Activated T-cell treated with anti-CD3 and anti-CD28 coated beads for 1 hour (primary cell): ENCODE measurements at places on chromosomes 6 and 20.

GRCh38 chr6:72911463-72912155 is 289.7 kb downstream of the KCNQ5 start:
- DNase-seq: no peak

- no peak for DNase-seq
Observed at GRCh38 chr6:154569156-154569862, 58.8 kb upstream of the CNKSR3 start.

DNA sequence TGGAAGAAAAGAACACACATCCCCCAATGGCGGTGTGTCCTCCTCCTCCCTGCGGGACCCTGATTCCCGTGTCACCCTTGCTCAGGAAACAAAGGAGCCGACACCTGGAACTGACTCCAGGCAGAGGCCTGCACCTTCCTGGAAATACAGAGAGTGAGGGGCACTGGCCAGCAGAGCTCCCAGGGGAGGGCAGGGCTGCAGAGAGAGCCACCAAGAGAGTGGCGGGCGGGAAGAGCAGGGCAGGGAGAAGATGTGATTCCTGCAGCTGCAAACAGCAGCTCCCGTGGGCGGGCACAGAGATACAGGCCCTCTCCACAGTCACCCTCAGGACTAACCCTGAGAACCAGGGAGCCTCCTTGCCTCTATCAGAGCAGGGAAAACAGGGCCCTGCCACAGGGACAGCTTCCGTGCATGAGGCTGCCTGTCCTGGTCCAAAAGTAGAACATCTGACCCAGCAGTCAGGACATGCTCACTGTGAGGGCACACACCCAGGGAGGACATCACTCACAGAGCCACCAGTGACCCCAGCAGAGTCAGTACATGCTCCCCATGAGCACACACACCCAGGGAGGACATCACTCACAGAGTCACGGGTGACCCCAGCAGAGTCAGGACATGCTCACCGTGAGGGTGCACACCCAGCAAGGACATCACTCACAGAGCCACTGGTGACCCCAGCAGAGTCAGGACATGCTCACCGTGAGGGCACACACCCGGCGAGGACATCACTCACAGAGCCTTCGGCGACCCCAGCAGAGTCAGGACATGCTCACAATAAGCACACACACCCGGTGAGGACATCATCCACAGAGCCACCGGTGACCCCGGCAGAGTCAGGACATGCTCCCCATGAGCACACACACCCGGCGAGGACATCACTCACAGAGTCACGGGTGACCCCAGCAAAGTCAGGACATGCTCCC is 193.1 kb downstream of the DLL1 start:
- DNase-seq: no peak

DNA sequence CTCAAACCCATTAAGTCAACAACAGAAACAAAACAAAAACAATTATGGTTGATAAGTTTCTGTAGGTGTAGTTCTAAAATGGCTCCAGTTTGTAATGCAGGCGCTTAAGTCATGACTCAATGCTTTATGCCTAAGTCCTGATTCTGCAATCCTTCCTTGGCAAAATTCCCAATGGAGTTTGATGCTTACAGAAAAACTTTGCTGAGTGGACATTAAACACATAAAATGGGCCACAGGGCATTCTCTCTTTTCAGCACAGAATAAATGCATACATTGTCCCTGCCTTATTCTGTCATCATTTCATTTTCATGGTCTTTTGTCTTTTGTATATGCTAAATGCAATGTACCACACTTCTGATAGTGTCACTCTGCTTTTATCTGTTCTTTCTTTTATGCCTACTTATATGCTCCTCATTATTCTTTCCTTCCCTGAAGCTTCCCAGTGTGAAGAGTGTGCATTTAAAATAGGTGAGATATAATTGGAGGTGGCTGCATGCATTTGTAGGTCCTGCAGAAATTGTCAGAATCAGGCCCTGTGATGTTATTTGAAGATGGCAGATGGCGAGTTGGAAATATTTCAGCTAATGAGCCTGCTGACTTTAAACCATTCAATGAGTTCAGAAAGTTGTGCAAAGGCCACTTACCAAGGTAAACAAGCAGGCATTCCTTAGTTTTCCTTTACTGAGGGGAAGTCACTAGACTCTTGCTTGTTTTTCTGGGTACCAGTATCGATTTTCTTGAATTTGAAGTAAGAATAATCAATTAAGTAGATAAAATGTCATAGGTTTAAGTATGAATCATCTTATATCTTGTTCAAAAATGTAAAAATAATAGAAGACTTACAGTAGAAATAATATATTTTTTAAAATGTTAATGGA is 313.1 kb downstream of the TRDN start:
- DNase-seq: no peak

DNA sequence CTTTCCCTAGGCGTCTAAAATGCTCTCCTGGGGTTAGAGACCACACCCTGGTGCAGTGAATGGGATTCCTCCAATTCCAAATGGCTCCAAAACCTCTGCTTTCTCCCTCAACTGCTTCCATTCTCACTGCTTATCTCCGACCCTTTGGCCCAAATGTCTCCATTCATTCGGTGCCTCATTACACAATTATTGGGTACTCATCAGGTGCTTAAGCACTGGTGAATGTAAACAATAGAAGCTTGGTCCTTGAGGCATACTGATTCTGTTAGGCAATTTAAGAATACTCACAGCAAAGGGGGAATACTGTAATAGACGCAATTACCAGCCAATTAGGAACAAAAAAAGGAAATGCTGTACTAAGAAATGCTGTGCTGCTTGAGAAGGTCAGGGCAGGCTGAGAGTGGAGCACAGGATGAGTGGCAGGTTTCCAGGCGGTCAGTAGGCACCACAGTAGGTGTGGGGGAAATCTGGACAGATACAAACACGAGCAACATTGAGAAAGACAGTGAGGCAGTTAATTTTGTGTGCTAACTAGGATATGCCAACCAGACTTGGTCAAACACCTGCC is 23.0 kb downstream of the GMDS start:
- no peak for DNase-seq

DNA sequence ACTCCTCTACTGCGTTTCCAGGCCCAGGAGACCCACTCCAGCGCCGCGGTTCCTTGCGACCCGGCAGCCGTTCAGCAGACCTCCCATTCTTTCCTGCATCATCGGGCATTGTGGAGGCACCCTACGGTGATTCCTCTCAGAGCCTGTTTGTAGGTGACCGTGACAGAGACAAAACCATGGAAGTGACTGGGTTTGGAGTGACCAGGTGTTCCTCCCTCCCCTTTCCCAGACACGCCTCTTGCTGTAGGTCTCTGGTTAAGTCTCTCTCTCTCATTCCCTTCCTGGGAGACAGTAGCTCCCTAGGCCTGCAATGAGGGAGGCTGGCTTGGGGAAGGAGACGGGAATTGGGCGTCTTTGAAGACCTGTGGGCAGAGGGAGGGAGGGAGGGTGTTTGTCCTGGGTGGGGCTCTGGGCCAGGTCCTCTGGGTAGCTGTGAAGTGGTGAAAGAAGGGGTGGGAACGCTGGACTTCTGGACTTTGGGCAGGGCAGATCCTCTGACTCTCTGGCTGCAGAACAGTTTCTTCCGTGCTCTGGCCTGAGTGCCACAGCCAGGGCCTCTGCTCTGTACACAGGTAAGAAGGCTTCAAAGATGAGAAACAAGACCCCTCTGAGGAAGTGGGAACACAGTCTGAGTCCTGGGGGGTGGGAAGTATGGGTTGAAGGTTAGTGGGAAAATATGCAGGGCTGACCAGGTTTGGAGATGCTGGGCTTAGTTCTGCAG is 763 bp downstream of the KLC4 start:
- DNase-seq: no peak

DNA sequence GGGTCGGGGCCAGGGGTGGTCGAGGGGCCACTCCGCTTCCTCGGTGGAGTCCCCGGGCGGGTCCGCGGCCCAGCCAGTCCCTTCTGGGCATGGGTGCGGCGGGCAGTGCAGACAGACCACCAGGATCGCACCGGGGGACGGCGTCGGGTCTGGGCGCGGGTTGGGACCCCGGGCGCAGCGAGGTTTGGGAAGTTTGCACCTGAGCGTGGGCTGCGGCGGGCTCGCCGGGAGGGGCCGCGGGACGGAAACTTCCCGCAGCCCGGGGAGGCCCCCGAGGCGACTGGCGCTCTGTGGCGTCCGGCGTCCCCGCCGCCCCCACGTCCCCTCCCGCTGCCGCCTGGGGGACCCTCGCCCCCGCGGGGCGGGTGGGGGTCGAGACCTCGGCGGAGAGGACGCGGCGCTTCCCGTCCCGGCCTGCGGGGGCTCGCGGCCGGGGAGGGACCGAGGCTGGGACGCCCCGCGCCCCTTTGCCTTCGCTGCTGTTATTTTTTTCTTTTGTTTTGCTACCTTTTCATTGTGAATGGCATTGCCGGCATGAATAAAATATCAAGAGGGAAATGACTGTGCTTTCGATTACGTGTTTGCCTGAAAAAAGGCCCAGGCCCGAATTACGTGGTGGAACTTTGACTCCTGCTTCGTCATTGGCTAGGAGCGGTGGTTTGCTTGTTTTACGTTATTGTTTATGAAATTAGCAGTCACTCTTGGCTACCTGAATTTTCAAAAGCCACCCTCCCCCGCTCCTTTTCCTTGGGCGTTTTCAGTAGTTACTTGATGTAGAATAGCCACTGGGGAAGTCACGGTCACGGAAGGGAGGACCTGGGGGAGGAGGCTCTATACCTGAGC is 703 bp downstream of the SNX9 start:
- DNase-seq: peak; percentile 46

DNA sequence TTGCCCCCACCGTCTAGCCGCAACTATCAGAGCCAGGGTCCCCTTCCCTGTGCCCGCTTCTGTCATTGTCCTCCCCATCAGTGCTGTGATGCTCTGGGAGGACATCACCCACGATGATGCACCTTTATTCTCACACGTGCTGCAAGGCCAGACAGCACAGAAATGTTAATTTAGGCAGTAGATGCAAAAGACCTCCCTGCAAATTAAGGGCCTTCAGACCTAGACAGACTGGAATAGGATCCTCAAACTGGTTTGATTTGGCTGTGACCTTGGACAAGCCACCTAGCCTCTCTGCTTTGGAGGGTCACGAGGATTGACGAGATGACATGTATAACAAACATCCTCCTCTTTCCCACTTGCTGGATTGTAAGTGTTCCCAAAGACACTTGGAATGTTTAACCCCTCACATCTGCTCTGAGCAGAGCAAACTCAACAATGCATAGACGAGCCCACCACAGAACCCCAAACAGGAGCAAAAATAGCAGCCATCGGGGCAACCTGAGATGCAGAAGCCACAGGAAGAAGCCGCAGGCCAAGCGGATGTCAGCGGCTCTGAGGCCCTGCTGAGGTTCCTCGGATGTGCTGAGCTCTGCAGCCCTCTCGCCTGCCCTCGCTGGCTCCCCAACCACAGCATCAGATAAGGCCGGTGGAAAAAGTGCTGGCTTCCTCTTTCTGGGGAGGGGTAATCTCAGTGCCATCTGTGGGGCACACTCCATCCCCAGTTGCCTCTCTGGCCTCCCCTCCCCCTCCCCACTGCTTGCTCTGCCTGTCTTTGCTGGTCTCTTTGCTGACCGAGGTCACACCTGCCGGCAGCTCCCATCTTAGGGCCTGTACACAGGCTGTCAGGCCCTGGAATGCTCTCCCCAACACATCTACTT is 35.3 kb downstream of the TOX2 start:
- peak; percentile 57 for DNase-seq

DNA sequence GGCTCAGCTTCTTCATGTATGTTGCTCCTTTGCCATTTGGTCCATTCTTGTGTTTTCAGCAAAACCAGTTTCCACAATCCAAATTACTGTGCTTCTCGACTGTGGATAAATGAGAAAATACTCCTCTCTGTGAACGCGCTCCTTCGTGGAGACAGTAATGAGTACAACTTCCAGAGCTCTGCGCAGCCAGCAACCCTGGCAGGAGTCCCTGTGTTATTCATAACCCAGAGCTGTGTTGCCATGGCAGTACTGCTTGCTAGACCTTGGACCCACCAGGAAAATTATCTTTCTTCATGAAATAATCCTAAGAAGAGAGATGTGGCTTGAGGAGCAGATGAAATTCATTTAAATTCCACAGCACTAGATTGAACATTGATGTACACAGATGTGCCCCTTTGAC is 73.7 kb downstream of the SLC22A3 start:
- no peak for DNase-seq

DNA sequence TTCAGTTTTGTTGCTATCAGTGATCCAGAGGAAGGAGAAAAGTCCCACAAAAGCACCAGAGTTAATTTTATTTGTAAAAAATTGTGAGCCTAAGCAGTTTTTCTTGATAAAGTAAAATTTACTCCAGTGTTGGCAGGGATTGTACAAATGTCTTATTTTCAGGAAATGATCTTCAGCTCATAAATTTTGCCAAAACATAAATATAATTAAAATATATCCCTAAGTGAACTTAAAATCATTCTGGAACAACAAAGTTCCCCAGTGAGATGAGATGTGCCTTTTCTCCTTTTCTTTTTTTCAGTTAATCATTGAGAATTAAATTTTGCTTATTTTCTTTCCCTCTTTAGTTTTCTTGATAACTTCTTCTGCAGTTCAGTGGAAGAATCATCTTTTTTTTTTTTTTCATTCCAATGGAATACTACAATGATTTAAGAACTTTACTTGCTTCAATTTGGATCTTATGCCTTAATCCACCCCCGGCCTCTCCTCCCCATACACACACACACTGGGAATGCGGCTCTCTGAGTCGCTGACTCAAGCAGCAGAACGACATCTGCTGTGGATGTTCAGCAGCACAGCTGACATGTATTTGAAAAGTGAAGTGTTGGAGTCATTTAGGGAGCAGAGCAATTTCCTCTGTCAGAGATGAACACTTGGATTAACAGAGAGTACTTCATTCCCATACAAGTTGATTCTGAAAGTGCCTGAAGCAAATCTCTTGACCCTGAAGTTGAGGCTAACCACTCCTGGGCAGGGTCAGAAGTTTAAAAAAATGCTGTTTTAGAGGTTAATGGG is 27.7 kb upstream of the LAMA4 start:
- no peak for DNase-seq
